ENCODE measurements at places on chromosomes 6 and 20.

DNA sequence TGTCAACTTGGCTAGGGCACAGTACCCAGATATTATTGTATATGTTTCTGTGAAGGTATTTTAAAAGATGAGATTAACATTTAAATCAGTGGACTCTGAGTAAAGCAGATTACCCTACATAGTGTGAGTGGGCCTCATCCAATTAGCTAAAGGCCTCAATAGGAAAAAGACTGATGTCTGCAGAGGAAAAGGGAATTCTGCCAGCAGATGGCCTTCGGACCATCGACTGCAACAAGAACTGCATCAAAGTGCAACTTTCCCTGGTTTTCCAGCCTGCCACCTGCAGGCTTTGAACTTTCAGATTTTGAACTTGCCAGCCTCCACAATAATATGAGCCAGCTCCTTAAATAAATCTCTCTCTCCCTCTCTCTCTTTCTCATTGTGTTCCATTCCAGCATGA is 80.5 kb downstream of the IMPG1 start:
- no peak for DNase-seq

GRCh38 chr6:121205569-121205968 is 128.7 kb downstream of the TBC1D32 start:
- no peak for DNase-seq

DNA sequence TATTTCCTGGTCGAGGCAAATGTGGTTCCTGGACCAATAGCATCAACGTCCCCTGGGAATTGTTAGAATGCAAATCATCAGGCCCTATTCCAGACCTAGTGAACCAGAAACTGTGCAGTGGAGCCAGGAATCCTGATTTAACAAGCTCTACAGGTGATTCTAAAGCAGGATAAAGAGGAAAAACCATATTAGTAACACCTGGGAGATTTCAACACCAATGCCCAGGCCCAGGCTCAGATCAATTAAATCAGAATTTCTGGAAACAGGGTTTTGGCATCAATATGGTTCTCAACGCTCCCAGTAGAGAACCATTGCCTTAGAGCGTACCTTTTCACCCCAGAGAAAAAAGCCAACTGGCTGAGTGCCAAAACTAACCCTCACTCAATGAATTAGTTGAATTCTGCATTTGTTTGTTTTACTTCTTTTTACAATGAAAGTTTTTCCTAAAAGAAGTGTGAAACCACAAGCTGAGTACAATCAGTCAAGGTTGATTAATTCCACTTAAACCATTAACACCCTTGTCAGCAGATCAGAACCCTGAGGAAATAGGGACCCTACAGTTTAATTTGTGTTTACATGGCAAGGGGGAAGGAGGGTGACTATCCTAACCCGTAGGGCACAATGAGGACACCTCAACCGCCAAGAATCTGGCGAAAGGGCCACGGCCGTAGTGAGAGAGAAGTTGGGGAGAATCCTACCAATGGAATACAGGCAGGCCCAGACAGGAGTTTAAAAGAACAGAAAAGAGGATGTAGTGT is 34.9 kb upstream of the LOC128125822 start:
- no peak for DNase-seq

- peak; percentile 78 for DNase-seq
Observed at GRCh38 chr6:28657769-28658465, 132.2 kb downstream of the GPX5 start.

GRCh38 chr6:153160221-153160620 is 29.1 kb upstream of the RGS17 start:
- DNase-seq = no peak

GRCh38 chr6:47265971-47266370 is 43.7 kb downstream of the TNFRSF21 start:
- no peak for DNase-seq

GRCh38 chr6:134623401-134623800 is 305.5 kb upstream of the SGK1 start:
- no peak for DNase-seq

- DNase-seq = no peak
Observed at GRCh38 chr6:82739303-82739702, 326.3 kb downstream of the UBE3D start.

DNA sequence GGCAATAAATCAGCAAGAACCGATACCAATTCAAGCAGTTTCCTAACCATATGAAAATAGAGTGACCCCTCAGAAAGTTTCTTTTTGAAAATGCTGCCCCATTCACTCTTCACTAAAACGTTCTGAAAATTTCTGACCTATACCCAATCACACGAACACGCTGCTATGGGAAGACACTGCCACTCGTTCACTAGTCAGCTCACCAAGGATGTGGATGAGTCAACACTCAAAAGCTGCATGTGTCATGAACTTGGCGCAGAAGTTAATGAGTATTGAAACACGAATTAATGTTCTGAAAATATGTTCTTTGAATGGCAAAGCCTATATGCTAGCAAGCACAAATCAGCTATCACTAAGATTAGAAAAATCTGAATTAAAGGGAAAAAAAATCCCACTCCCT is 84.2 kb downstream of the PREP start:
- no peak for DNase-seq
